ENCODE measurements at places on chromosomes 4 and X. TPM values are rescaled to one million over a fixed set of nuclear protein-coding genes. Genes with fewer than 3 reads are reported as not detected.

Gene TCEANC
- 8.2 TPM for total RNA-seq

Gene ZIC3
- not detected for total RNA-seq

DNA sequence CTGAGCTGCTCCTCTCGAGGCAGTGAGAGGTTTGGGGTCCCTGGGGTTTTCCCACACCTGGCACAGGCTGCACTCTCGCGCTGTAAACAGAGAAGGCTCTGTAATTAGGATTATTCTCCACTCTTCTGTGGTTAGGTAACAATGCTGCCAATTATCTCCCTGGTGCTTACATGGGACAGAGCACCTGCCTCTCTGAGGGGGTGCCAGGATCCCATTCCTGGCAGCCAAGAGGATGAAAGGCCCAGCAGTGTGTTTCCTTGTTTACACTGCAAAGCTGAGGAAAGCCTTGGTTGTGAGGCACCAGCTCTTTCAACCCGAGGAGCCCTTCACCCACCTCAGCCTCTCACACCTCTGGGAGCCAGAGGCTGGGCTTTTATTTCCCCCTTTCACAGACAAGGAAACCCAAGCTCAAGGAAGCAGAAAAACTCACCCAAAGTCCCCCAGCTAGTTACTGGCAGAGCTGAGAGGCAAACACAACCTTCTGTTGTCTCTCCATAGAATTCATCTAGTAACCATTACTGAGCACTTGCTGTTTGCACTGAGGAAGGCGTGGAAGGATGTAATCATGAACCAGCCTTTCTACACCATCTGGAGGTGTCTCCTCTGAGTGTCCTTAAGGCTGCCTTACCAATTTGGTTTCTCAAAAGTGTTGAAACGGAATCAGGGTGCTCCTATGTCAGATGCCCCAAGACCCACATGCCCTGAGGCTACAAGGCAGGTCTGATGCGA lies 39.7 kb upstream of the PROM1 start:
- no peaks in the 10 kb centered on the region for H3K36me3 ChIP-seq
- DNase-seq, result no peak
- no peak overlapping the region for H3K4me3 ChIP-seq
- peaks cover under 1% of the 10 kb centered on the region for H3K4me1 ChIP-seq
- no peak overlapping the region for H3K27ac ChIP-seq

GRCh38 chrX:31223817-31224216 lies 152.0 kb upstream of the FTHL17 start:
- H3K4me1 ChIP-seq, result no peaks in the 10 kb centered on the region
- no peak overlapping the region for H3K27ac ChIP-seq
- H3K4me3 ChIP-seq, result no peak overlapping the region
- no peaks in the 10 kb centered on the region for H3K36me3 ChIP-seq
- H3K27me3 ChIP-seq, result no peaks in the 10 kb centered on the region

DNA sequence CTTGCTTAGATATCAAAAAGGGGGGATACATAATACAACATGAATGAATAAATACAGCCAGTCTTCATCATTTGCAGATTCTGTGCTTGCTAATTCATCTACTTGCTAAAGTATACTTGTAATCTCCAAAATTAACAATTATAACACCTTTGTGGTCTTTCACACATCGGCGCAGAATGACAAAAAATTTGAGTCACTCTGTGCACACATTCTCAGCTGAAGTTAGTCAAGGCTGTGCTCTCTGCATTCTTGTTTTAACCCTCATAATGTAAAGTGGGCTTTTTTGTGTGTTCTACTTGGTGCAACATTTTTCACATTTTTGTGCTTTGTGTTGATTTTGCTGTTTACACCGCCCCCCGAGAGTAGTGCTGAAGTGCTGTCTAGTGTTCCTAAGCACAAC lies 65.8 kb upstream of the GPRIN3 start:
- no peaks in the 10 kb centered on the region for H3K36me3 ChIP-seq
- H3K27ac ChIP-seq, result no peak overlapping the region
- no peaks in the 10 kb centered on the region for H3K4me1 ChIP-seq
- no peak overlapping the region for H3K4me3 ChIP-seq
- DNase-seq, result no peak

Measured in sigmoid colon (tissue), 7 donors.